T-helper 22 cell (primary cell): ENCODE measurements at places on chromosomes 11 and 22.

GRCh38 chr22:44680058-44680457 is 21.9 kb upstream of the PRR5 start:
- no peak for DNase-seq

- DNase-seq = no peak
Observed at GRCh38 chr22:46881373-46882118, 119.1 kb downstream of the TBC1D22A start.

DNA sequence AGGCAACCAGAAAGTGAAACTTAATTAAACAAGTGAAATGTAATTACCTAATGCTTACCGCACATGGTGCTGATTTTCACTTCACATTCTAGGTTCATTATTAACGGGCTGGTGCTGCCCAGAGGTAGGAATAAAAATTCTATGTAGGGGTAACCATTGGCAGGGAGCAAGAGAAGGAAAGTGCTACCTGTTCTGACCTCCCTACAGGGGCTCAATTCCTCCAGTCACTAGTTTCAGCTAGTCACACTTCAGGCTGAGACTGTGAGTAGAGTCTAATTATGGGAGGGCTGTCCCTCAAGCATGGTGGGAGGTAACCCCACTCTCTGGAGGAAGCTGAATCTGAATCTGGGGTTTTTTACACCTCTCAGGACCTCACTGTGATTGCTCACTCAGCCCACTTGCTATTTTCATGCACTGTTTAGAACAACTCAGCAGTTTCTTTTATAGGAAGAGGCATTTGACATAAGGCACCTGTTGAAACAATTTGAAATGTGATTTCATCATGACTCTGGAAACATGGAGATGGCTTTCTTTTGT is 75.4 kb downstream of the MAML2 start:
- DNase-seq = peak; percentile 6

- DNase-seq = no peak
Observed at GRCh38 chr11:17850336-17850735, 115.8 kb downstream of the KCNC1 start.

DNA sequence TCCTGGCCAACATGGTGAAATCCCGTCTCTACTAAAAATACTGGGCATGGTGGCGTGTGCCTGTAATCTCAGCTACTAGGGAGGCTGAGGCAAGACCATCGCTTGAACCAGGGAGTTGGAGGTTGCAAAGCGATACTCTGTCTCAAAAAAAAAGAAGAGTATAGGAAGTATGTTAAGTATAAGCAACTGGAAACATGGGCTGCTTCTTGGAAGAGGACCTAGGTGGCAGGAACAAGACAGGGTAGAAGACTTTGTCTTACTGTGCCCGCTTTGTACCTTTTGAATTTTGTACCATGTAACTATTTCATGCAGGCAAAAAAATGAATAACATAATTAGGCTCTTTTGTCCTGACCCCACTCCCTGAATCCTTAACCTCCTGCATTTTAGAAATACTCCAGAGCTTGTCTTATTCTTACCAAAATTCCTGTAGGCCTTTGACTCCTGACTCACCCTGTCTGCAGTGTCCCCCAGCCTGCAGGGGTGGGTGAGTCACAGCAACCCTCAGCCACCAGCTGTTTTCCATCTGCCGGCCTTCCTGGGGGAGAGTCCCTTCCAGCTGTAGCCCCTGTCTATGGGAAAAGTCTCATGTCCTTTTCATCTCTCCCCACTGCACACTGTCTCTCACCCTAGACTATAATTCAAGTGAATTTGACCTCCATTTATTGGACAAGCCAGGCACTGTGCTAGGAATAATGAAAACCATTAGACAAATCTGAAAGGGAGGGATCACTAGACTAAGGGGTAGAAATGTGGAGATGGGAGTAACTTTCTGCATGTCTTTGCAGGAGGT is 41.8 kb downstream of the TXN2 start:
- DNase-seq = no peak

- DNase-seq = no peak
Observed at GRCh38 chr11:1935156-1936071, 11.7 kb upstream of the MRPL23 start.

GRCh38 chr22:46276563-46276962 is 8.8 kb downstream of the TTC38 start:
- no peak for DNase-seq

- no peak for DNase-seq
Observed at GRCh38 chr11:8310743-8311298, 47.1 kb upstream of the LMO1 start.

DNA sequence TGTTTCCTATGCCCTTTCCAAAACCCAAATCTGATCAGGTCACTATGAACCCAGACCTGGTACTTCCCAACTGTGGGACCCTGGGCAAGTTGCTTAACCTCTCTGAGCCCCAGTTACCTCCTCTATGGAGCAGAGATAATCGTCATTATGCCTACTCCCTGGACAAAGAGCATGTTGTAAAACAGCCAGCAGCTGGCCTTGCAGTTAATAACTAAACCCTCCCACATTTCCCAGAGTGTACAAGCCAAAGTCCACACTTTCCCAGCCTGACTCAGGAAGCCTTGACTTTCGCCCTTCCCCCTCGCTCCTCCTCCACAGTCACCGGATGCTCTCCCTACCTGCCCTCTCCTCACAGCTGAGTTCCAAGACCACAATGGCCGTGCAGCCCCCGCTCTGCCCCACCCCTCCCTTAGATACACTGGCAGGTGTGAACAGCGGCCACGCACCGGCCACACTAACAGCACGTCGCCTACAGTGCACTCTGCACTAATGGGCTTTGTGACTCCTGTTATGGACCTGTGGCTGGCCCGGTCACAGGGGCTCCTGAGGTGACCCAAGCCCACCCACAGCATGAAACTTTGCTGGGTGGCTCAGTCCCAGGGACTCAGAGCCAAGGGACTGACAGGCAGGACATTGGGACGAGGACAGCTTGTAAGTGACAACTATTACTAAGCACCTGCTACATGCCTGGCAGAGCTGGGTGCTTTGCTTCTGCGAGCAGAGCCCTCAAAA is 15.6 kb upstream of the MFNG start:
- DNase-seq = no peak

DNA sequence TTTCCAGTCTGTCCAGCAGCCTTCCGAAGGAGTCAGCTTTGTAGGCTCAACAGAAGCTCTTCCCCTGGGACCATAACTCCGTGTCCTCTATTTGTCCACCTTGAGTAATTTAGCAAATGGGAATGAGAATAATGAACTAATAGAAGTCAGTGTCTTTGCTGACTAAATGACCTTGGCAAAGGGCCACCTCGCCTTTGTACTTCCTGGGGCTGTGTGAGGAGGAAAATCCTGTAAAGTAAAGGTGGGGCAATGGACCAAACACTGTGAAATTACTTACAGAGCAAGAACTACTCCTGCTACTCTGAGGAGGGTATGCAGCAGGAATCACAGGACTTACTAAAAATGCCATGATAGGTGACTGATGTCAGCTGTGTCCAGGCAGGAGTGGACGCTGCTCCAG is 36.2 kb upstream of the CSNK2A3 start:
- DNase-seq = no peak
